ENCODE measurements at places on chromosomes 2 and 18. TPM values are rescaled to one million over a fixed set of nuclear protein-coding genes. Genes with fewer than 3 reads are reported as not detected.

DNA sequence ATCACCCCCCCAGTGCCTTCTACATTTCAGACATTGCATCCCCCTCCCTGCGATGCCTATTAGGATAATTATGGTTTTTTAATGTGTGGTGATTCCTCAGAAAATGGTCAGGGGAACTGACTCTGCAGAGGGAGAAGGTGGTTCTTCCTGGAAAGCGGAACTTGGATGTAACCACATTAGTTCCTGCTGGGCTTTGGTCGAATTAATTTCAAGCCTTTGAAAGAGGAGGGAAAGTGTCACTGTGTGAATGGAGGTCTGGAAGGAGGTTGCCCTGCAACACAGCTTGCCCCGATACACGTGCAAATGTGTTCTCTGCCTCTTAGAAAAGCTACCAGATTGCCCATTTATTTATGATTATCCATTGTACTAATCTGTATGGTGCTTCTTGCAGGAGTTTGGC, 63.2 kb upstream of the TPO start:
- no peak for DNase-seq

- DNase-seq, result no peak
These were observed 361.0 kb upstream of the NT5C1B start for GRCh38 chr2:18950361-18950851.

DNA sequence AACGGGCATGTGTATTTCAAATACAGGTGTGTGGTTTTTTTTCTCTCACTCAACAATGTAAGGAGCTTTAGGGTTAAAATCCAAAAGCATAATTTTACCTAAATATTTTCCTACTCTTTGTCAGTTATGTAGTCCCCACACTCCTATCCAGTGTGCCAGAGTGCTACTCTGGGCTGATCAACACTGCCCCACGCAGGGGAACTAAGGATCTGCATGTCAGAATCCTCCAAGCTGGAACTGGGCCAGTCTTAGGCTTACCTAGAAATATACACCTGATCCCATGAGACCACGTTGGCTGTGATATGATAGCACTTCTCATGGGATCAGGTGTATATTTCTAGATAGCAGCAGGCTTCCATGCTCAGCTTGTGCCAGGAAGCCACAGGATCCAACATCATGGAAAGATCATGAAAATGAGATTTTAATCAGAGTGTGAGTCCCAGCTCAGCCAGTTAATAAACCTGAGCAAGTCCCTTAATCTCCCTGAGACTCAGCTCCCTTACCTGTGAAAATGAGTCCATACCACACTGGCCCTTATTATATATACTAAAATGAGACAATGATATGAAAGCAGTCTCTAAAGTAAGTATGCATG, 29.7 kb downstream of the CCDC141 start:
- peak; percentile 79 for DNase-seq

- DNase-seq, result no peak
These were observed at the start of gene NLRC4 for GRCh38 chr2:32264422-32265105. NLRC4 (minus strand) TSS chr2:32264886; CDS start chr2:32256775, 8,111 bp downstream.

GRCh38 chr18:25334588-25334987, 17.4 kb downstream of the ZNF521 start:
- no peak for DNase-seq

Gene VSNL1
- not detected for total RNA-seq

Gene GPAT2
- total RNA-seq, result 8.4 TPM

All from activated CD4-positive, alpha-beta T cell treated with anti-CD3 and anti-CD28 coated beads for 36 hours (primary cell).